COLO829 (cell line): ENCODE measurements at places on chromosomes 7 and 10.

DNA sequence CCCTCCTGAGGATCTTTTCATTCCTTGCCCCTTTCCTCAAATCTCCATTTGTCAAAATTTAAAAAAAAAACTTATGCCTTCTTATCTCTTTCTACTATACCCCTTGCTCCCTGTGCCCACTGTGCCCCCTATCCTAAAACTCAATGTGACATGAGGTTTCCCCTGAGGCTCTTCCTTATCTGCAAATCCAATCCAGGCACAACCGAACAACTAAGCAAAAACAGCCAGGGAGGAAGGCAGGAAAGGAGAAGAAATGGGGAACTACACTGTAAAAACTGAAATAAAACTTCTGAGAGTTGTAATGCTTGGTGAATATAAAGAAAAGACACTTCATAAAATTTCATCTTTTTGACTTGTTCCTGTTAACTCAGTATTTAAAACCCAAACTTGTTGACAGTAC is 54.2 kb downstream of the CRPPA start:
- DNase-seq, result no peak

DNA sequence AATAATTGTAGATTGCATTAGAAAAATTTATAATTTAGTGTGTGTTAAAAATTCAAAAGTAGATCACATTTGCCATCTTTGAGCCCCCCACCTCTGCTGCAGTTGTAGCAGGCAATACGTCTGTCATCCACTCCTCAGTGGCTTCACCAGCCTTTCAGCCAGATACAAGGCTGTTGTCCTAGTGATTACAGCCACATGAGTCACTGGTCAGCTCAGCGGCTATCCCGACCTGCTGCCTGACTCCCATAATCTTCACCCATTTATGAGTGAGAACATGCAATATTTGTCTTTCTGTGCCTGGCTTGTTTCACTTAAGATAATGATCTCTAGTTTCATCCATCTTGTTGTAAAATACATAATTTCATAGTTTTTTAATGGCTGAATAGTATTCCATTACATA is 9.2 kb downstream of the OR2A5 start:
- DNase-seq, result peak; percentile 32

GRCh38 chr7:54664235-54665228 is 94.5 kb downstream of the SEC61G start:
- no peak for DNase-seq

- DNase-seq, result no peak
These were observed 896.4 kb downstream of the PCDH15 start for GRCh38 chr10:53904506-53905241.

DNA sequence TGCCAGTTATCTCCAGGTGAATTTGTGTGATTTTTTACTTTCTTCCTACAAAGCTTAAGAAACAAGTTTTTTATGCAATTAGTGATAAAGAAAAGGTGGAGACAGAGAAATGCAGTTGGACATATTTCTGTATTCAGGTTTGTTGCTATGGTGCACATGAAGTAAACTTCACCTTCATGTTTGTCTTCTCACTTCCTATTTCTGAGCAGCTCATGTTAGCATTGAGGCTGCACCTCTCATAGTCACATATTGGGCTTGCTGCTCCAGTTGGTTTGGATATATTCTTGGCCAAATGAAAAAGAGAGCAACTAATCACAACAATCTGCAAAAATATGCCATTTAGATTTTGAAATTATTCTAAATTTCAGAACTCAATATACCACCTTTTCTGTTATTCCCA is 475.6 kb upstream of the ZWINT start:
- no peak for DNase-seq

DNA sequence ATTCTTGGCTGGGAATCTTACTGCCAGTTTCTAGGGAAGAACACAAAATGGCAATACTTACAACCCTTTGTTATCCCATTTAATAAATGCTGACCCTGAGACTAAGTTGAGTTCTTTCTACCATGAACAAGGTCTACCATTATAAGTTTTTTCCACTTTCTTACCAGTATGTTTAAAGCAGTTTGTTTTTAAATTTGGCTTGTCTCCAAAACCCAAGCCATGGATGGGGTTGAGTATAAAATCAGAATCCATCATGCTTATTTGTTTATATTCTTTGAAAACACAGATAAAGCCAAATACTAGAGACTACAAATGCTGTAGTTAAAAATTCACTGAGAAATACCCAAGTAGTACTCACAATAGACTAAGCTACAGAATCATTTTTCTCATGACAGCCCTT is 41.1 kb upstream of the HNRNPH3 start:
- DNase-seq, result no peak

GRCh38 chr7:81662531-81662930 is 107.3 kb downstream of the HGF start:
- DNase-seq, result no peak
